ENCODE measurements at places on chromosomes 3 and 15.

DNA sequence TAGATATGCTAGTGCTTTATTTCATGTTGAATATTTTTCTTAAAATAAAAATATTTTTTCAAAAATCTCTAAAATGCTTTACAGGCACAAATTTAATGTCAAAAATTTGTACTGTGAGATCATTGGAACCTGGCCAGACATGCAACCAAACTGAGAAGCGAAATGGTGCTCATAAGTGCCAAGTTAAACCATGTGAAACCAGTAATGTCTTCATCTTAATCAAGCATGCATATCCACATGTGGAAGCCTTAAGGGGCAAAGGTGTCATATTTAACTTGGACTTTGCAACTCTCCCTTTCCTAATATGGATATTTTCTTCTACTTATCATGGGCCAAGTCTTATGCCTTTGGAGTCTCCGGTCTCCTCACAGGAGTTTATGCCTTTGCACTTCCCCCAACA is 208.9 kb upstream of the COL8A1 start:
- no peak for DNase-seq

- no peak for DNase-seq
Measured at GRCh38 chr3:105504440-105504951, 137.8 kb downstream of the ALCAM start.

- DNase-seq, result no peak
Measured at GRCh38 chr3:136685882-136686281, 66.3 kb downstream of the STAG1 start.

- no peak for DNase-seq
Measured at GRCh38 chr3:168828536-168828935, 732.8 kb upstream of the GOLIM4 start.

- no peak for DNase-seq
Measured at GRCh38 chr3:182357928-182358327, 435.4 kb upstream of the ATP11B start.

GRCh38 chr3:160474416-160474838 is 24.8 kb upstream of the TRIM59 start:
- DNase-seq, result no peak

GRCh38 chr3:178059836-178060235 is 476.4 kb upstream of the KCNMB2 start:
- DNase-seq, result no peak

DNA sequence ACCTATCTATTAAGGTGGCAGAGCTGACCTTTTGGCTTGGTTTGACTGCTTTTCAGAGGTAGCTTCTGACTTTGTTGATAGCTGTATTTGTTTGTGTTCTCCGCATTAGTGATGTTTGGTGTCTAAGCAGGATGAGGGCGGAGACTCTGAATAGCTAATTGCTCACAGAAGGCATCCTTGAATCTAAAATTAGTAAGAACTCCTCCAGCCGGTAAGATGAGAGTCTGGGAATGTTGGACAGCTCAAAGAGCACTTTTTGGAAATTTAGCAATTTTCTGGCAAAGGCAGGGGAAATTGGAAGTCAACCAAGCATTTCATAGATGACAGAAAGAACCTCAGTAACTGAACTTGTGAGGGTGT is 174.1 kb downstream of the KLHL25 start:
- DNase-seq, result no peak

DNA sequence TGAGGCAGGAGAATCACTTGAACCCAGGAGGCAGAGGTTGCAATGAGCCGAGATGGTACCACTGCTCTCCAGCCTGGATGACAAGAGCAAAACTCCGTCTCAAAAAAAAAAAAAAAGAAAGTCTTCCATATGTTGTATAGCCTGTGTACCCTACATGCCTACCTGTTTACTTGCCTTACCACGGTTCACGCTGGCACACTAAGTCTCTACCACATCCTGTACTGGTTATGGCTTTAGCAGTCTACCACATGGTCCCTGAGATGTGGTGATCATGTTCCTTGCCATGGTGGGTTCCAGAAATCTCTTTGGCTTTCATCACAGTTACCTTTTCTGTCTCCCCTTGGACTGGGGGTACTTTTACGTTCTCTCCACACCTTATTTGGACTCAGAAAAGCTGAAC is 63.8 kb upstream of the TBC1D5 start:
- DNase-seq, result no peak

DNA sequence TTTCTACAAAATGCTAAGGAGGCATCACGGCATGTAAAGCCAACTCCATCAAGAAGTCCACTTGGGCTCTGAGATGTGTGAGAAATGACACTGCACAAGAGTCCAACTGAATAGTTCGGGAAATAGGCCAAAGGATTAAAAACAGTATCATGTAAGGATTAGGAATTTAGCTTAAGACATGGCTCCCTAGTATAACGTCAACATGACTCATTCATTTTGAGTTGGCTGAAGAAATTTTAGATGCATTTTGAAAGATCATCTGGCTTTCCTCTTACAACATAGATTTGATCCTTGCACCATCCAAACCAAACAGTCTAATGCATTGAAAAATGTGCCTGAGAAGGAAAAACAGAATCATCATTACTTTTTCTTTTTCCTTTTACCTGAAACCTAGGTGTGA is 109.3 kb upstream of the MME start:
- DNase-seq, result no peak

DNA sequence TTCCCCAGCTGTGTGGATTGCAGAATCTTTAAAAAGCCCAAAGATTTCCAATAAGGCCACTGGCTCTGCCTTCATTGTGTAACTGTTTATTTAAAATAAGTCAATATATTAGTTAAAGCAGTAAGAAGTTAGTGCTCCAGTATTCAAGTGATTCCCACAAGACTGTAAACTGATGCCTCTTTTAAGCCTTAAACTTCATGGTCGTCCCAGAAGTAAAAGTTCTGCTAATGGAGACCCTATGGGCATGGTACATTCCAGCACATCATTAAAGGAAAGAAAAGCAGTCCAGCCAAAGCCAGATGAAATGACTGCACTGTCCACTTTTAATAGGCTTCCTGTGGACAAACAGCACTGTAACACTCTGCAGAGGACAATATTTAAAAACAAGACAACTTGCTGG is 512.6 kb downstream of the MECOM start:
- no peak for DNase-seq
